8988T (cell line): ENCODE measurements at places on chromosomes 16 and 17.

GRCh38 chr16:79194291-79194690 is 406.2 kb downstream of the MAF start:
- DNase-seq = no peak

DNA sequence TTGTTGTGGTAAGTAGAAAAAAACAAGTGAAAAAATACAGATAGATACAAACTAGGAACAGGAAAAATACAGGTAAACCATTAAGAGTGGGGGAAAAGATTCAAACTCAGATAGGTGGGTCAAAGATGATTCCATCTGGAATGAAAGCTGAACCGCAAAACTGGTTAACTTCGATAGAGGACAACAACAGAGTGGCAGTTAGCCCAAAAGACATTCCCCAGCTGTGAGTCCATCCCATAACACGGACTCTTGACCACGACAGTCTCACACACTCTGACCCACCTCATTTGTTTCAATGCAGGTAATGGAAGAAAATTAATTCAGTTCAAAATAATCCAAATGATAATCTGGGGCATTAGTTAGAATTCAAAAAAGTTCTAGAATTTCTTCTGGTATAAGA is 13.5 kb downstream of the ELAC2 start:
- DNase-seq = no peak

DNA sequence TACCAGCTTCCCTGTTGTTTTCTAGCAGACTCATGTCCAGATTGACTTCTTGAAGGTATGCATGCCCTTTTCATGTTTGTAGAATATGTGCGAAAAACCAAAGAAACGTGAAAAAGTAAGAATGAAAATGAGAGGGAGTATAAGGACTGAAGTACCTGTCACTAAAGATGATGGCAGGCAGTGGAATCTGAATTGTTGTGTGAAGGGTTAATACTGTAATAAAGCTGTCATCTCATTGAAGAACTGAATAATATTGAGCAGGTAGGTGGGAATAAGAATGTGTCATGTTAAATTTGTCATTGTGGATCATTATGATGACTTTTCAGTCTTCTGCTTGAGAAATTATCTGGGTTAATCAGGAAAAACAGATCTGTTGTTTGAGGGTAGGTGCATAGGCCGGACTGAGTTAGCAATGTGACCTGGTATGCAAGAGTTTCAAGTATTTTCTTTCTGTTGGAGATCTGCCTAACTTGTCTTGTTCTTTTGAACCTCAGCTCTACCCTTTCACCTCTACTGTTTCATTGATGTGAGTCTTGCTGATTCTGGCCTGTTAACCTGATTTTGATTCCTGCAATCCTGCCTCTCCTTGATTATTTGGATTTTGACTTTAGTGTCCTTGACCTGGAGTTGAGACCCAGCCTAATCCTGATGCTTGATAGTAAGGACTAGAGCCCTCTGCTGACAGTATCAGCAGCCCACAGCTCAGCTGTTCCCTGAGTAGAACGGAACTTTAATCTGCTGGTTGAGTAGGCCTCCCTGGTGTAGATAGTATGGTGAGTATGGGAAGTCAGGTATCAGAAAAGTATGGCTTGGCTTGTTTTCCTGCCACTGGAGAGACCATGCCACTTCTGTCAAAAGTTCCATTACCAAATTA is 64.6 kb downstream of the MAP2K4 start:
- DNase-seq = no peak

- DNase-seq = no peak
Observed at GRCh38 chr16:51268237-51268636, 117.2 kb upstream of the SALL1 start.

DNA sequence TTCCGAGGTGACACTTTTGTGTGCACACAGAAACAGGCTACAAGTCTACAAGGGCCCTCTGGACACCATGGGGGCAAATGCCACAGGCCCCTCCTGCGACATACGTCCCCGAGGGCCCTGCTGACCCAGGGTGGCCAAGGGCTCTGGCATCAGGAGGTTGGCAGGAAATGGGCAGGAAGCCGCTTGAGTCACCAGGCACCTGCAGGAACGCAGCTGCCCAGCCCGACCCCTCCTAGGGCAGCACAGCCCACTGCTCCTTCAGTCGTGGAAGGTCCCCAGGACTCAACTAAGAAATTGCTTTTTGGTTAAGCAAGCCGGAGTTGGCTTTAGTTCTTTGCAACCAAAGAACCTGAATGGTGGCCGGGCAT is 8.1 kb downstream of the CORO7 start:
- DNase-seq = peak; percentile 40

DNA sequence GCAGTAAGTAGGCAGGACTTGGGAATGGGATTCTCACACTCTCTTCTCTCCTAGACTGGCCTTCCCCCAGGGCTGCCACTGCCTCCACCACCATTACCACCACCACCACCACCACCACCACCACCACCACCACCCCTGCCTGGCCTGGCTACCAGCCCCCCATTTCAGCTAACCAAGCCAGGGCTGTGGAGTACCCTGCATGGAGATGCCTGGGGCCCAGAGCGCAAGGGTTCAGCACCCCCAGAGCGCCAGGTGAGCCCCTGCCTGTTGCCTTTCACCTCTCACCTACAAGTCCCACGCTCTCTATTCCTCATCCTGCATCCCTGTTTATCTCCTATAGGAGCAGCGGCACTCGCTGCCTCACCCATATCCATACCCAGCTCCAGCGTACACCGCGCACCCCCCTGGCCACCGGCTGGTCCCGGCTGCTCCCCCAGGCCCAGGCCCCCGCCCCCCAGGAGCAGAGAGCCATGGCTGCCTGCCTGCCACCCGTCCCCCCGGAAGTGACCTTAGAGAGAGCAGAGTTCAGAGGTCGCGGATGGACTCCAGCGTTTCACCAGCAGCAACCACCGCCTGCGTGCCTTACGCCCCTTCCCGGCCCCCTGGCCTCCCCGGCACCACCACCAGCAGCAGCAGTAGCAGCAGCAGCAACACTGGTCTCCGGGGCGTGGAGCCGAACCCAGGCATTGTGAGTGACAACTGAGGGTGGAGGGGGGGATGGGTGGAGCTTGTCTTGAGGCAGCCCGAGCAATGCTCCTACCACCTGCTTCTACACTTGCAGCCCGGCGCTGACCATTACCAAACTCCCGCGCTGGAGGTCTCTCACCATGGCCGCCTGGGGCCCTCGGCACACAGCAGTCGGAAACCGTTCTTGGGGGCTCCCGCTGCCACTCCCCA is 7.9 kb upstream of the TMEM88 start:
- no peak for DNase-seq

DNA sequence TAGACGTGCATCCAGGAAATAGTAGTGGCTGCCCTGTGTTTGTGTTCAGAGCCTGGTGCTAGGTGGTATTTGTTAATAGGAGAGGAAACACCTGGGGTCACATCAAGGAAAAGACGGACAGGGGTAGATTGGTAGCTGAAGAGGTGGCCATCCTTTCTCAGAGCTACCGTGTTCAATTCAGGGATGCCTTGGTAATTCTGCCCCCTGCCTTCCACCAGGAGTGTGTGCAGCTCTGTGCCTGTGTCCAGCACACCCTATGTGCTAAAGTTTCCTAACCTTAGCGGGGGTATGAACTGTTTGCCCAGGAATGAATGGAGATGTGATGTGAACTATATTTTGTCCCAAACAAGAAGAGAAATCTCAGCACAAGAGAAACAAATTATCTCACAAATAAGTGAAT is 174.1 kb upstream of the MPHOSPH6 start:
- DNase-seq = no peak

GRCh38 chr17:68906638-68907037 is 48.6 kb downstream of the ABCA8 start:
- DNase-seq = no peak

DNA sequence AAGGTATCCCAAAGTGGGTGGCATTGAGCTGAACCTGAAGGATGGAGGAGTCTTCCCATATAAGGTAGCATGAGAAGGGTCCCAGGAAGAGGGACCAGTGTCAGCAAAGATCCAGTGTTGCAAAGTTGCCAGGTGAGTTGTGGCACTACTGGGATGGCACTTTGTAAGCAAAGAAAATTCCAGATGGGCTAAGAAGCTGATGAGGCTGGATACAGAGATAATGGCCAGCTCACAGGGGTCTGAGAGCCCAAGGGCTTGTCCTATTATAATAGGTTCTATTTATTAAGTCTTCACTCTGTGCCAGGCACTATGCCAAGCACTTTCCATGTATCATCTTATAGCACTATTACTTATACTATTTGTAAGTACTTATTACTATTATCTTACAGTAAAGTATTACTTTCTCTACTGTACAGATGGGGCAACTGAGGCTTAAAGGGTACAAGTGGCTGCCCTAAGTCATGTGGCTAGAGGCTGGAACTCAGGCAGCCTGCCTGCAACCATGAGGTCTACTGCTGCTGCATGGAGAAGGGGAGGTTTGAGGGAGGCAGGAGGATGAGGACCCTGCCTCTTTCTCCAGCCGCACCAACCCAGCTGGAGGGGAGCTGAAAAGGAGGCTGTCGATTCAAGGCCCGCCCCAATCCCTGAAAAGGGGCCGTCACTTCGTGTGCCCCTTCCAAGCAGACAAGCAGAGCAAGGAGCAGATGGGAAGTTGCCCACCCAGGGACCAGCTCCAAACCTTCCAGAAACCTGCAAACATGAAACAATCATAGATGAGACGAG is 86.5 kb downstream of the C16orf78 start:
- no peak for DNase-seq

DNA sequence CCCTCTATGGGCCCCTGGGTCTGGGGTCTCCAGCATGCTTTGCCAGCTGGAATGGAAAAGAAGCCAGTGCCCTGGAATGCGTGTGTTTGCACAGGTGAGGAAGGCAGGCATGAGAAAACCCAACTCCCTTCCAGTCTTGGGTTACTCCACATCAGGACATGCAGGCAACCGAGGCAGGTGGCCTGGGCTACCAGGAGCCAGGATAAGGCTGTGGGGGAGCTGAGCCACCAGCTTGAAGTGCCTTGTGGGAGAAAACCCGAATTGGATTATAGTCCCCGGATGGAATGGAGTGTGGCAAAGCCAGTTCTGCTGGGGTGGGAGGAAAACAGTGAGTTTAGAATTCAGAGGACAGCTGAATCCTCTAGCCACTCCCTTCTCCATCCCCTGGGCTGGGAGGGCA is 7.2 kb downstream of the SRCIN1 start:
- DNase-seq = peak; percentile 69
